WTC11 (cell line): ENCODE measurements at places on chromosomes 3 and 15.

DNA sequence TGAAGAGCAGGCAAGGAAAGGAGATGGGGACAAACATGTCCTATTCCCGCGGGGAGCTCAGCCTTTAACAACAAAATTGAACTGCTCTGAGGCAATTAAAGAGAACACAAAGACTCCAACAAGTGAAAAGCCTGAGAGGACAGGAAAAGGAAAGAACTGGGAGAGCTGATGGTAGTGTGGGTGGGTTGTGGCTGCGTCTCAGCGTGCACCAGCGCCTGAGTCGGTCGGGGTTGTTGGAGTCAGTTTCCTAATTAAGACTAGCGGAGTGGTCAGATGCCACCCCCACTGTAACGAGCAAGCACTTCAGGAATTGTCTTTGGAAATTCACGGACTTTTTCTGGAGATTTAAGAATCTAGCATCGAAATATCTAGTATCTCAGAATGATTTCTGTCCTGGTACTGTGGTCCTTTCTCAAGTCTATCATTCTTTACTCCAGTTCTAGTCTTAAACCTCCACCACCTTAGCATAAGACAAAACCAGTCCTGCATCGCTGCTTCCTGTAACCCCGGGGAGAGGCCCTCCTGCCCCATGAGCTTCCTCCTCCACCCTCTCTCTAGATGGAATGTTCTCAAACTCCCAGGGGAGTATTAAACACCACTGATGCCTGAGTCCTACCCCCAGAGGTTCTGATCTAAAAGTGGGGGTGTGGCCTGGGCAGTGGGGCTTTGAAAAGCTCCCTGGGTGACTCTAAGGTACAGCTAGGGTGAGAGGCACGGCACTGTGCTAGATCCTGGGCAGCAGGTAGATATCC is 104.0 kb downstream of the CYP19A1 start:
- H3K27me3 ChIP-seq = no peaks in the 10 kb centered on the region
- no peak overlapping the region for H3K4me3 ChIP-seq
- H3K27ac ChIP-seq = peak overlapping the region; percentile 26; the same call in 1 of the 2 replicates
- peaks cover 41% of the 10 kb centered on the region for H3K4me1 ChIP-seq
- H3K36me3 ChIP-seq = no peaks in the 10 kb centered on the region
- no peak for DNase-seq

- peaks cover 4% of the 10 kb centered on the region; the same call in 1 of the 2 replicates for H3K36me3 ChIP-seq
- H3K27ac ChIP-seq = peak overlapping the region; percentile 85
- no peaks in the 10 kb centered on the region for H3K27me3 ChIP-seq
- peaks cover 76% of the 10 kb centered on the region for H3K4me1 ChIP-seq
- no peak for DNase-seq
These were observed 12.6 kb downstream of the OSBPL10 start for GRCh38 chr3:31968369-31968926.

DNA sequence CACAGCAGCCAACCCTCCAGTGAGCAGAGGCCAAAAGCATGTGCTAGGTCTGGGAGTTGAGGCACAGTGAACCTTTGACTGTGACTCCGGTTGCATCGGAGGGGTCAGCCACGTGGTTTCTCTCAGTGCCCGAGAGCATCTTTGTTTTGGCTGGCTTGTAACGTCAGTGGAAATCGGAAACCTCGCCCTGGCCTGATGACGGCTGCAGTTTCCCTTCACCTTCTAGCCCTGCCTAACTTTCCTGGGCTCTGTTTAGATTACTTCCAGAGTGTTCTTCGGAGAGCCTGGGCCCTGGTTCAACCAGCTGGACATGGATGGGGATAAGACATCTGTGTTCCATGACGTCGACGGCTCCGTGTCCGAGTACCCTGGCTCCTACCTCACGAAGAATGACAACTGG is 56.6 kb downstream of the MESD start:
- no peak for DNase-seq
- peaks cover 4% of the 10 kb centered on the region; the same call in 1 of the 2 replicates for H3K36me3 ChIP-seq
- H3K4me1 ChIP-seq = peaks cover 7% of the 10 kb centered on the region
- no peak overlapping the region for H3K27ac ChIP-seq
- no peak overlapping the region for H3K4me3 ChIP-seq

GRCh38 chr15:74200412-74200815 is 2.2 kb downstream of the STRA6 start:
- peaks cover 58% of the 10 kb centered on the region for H3K4me1 ChIP-seq
- no peak overlapping the region for H3K27ac ChIP-seq
- no peak overlapping the region for H3K4me3 ChIP-seq
- H3K36me3 ChIP-seq = 0 out of 2 replicates have a peak, but pooled peaks cover 3% of the 10 kb centered on the region
- DNase-seq = no peak
- H3K27me3 ChIP-seq = peaks cover 14% of the 10 kb centered on the region

DNA sequence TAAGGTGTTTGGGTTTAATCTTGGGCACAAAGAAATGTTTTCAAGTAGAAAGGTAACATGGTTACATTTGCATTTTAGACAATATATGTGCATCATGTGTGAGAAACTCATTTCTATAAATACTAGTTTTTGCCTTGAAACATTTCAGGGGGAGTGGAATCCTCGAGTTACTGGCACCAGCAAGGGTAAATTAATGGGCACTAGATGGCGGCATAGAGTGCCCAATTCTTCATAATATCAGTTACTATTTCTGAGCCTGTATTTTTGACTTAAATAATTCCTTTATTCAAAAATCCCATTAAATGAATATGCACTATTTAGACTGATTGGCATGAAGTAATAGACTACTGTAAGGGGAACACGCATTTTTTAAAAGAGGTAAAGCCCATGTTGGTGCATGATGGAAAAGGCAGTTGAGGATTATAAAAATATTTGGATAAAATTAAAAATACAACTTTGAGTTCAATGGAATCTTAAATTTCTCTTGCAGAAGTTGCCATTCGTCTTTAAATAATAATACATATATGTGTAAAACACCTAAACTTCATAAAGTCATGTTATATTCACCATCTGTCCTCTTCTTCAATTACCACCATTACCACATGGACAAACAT is 106.3 kb downstream of the ZBTB20 start:
- peaks cover 8% of the 10 kb centered on the region; the same call in 1 of the 2 replicates for H3K4me1 ChIP-seq
- no peaks in the 10 kb centered on the region for H3K36me3 ChIP-seq
- no peak overlapping the region for H3K27ac ChIP-seq

GRCh38 chr15:84961707-84962106 is 19.9 kb upstream of the PDE8A start:
- no peak for DNase-seq
- peaks cover 30% of the 10 kb centered on the region for H3K4me1 ChIP-seq
- 0 out of 2 replicates have a peak overlapping the region, but pooled peaks have one; percentile 38 for H3K27ac ChIP-seq
- no peak overlapping the region for H3K4me3 ChIP-seq
- no peaks in the 10 kb centered on the region for H3K27me3 ChIP-seq

GRCh38 chr3:110521019-110521418 is 550.6 kb upstream of the NECTIN3 start:
- H3K4me3 ChIP-seq = no peak overlapping the region
- peaks cover 23% of the 10 kb centered on the region for H3K36me3 ChIP-seq
- H3K27me3 ChIP-seq = no peaks in the 10 kb centered on the region
- H3K4me1 ChIP-seq = peaks cover 8% of the 10 kb centered on the region
- no peak overlapping the region for H3K27ac ChIP-seq
- DNase-seq = no peak

GRCh38 chr3:134911586-134912548 is 116.8 kb downstream of the EPHB1 start:
- H3K27ac ChIP-seq = no peak overlapping the region
- peaks cover 3% of the 10 kb centered on the region; the same call in 1 of the 2 replicates for H3K36me3 ChIP-seq
- peaks cover 8% of the 10 kb centered on the region; the same call in 1 of the 2 replicates for H3K27me3 ChIP-seq
- peaks cover 3% of the 10 kb centered on the region; the same call in 1 of the 2 replicates for H3K4me1 ChIP-seq
- no peak for DNase-seq

- no peaks in the 10 kb centered on the region for H3K36me3 ChIP-seq
- H3K27ac ChIP-seq = no peak overlapping the region
- peak; percentile 51 for DNase-seq
- H3K4me1 ChIP-seq = peaks cover 8% of the 10 kb centered on the region
These were observed 2.8 kb downstream of the CLSTN2 start for GRCh38 chr3:139937674-139938279.

DNA sequence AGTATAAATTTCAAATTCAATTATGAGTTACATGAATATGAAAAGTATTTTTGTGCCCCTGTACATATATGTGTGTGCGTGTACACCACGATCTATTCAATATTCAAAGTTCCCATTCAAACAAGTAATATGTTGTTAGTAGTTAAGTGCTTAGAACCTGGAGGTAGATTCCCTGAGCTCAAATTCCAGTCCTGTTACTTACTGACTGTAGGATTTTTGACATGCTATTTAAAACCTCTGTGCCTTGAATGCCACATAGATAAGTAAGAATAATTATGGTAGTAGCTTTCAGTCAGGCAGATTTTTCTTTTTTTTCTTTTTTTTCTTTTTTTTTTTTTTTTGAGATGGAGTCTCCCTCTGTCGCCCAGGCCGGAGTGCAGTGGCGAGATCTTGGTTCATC is 53.3 kb upstream of the CMSS1 start:
- no peak overlapping the region for H3K27ac ChIP-seq
- DNase-seq = no peak
- no peak overlapping the region for H3K4me3 ChIP-seq
- H3K27me3 ChIP-seq = no peaks in the 10 kb centered on the region

GRCh38 chr3:168585544-168585943 is 489.8 kb upstream of the GOLIM4 start:
- no peak for DNase-seq
- peaks cover 54% of the 10 kb centered on the region for H3K4me1 ChIP-seq
- H3K27me3 ChIP-seq = no peaks in the 10 kb centered on the region
- H3K27ac ChIP-seq = 0 out of 2 replicates have a peak overlapping the region, but pooled peaks have one; percentile 1

GRCh38 chr3:101453961-101454360 is 59.1 kb downstream of the SENP7 start:
- no peaks in the 10 kb centered on the region for H3K36me3 ChIP-seq
- H3K4me1 ChIP-seq = no peaks in the 10 kb centered on the region
- H3K4me3 ChIP-seq = no peak overlapping the region
- no peaks in the 10 kb centered on the region for H3K27me3 ChIP-seq
- no peak overlapping the region for H3K27ac ChIP-seq

DNA sequence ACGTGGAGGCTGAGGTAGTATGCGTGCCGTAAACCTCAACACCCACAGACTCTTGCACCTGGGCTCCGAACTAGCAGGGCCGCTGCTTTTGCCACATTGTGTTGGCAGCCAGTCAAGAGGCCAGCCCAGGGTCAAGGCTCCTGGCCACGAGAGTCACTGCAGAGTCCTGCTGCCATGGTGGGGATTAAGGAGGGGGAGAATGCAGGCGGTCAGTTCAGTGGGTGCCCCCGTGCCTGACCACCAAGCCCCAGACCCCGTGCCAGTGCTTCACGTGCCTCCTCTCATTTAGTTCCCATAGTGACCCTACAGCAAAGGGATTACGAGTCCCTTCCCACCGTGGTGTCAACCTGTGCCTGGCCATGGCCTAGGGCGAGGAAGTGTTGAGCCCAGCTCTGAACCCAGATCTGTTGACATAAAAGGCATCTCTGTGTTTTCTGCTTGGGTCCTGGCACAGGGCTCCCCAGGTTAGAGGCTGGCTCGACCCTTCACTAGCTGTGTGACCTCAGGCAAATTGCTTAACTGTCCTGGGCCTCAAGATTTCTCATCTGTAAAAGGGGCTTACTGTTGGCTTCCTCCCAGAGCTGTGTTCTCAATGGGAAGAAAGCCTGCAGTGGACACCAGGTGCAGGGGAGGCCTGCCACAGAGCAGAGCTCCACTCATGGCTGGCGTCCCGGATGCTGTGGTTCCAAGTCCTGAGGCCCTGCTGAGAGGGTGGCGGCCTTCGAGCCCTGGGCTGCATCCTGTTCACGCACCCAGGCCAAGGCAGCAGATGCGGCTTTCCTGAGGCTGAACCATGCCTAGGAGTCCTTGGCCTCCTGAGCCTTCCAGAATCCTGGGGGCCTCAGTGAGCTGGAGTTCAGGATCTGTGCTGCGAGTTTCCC is 32.8 kb downstream of the FBLN2 start:
- DNase-seq = peak; percentile 8
- H3K4me1 ChIP-seq = peaks cover 3% of the 10 kb centered on the region; the same call in 1 of the 2 replicates
- H3K36me3 ChIP-seq = no peaks in the 10 kb centered on the region
- H3K27ac ChIP-seq = no peak overlapping the region

GRCh38 chr15:69346112-69346511 is 47.4 kb downstream of the PAQR5 start:
- H3K27me3 ChIP-seq = no peaks in the 10 kb centered on the region
- no peaks in the 10 kb centered on the region for H3K36me3 ChIP-seq
- H3K4me3 ChIP-seq = no peak overlapping the region
- H3K4me1 ChIP-seq = peaks cover 28% of the 10 kb centered on the region

- H3K4me3 ChIP-seq = no peak overlapping the region
- H3K4me1 ChIP-seq = peaks cover 3% of the 10 kb centered on the region
- H3K36me3 ChIP-seq = no peaks in the 10 kb centered on the region; the same call in 1 of the 2 replicates
- H3K27me3 ChIP-seq = no peaks in the 10 kb centered on the region
These were observed 76.6 kb downstream of the IL12A start for GRCh38 chr3:160065282-160065681.

GRCh38 chr3:196518966-196519717 is 4.0 kb upstream of the SMCO1 start:
- H3K4me1 ChIP-seq = peaks cover 8% of the 10 kb centered on the region
- peak; percentile 80 for DNase-seq
- peaks cover 18% of the 10 kb centered on the region for H3K27me3 ChIP-seq
- peaks cover 51% of the 10 kb centered on the region for H3K36me3 ChIP-seq

GRCh38 chr3:28595372-28595771 is 246.7 kb upstream of the AZI2 start:
- no peak overlapping the region for H3K27ac ChIP-seq
- no peaks in the 10 kb centered on the region for H3K27me3 ChIP-seq
- H3K4me1 ChIP-seq = peaks cover 19% of the 10 kb centered on the region
- no peak overlapping the region for H3K4me3 ChIP-seq
- H3K36me3 ChIP-seq = no peaks in the 10 kb centered on the region

DNA sequence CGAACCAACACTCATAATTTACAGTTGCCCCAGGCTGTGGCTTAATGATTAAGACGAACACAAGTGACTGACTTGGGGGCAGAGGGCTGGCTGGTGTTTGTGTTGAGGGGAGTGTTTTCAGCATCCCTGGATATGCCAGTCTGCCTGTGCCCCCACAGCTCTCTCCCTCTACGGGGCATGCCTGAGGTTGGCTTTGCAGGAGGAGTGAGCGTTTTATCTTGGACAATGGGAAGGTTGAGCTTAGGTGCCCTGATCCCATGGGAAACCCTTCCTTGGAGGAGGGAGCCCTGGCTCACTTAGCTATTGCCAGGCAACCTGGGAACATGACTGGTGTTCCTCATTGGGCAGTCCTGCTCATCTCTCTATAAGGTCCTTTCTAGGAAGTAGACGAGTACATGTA is 17.6 kb downstream of the FAM107A start:
- peaks cover 2% of the 10 kb centered on the region; the same call in 1 of the 2 replicates for H3K36me3 ChIP-seq
- peaks cover 36% of the 10 kb centered on the region for H3K4me1 ChIP-seq
- H3K27ac ChIP-seq = peak overlapping the region; percentile 9; the same call in 1 of the 2 replicates
- no peak for DNase-seq
- H3K27me3 ChIP-seq = no peaks in the 10 kb centered on the region; the same call in 1 of the 2 replicates
- no peak overlapping the region for H3K4me3 ChIP-seq

GRCh38 chr15:70259640-70260508 is 162.2 kb upstream of the TLE3 start:
- no peaks in the 10 kb centered on the region for H3K36me3 ChIP-seq
- no peak overlapping the region for H3K4me3 ChIP-seq
- H3K27me3 ChIP-seq = no peaks in the 10 kb centered on the region
- peaks cover 18% of the 10 kb centered on the region for H3K4me1 ChIP-seq

GRCh38 chr3:147030274-147030673 is 376.1 kb downstream of the ZIC4 start:
- H3K36me3 ChIP-seq = peaks cover 10% of the 10 kb centered on the region
- H3K4me1 ChIP-seq = no peaks in the 10 kb centered on the region
- H3K27me3 ChIP-seq = no peaks in the 10 kb centered on the region
- no peak overlapping the region for H3K27ac ChIP-seq
- DNase-seq = no peak
- no peak overlapping the region for H3K4me3 ChIP-seq

GRCh38 chr3:98650971-98651779 is 57.8 kb upstream of the CPOX start:
- H3K27ac ChIP-seq = no peak overlapping the region
- H3K27me3 ChIP-seq = no peaks in the 10 kb centered on the region
- no peaks in the 10 kb centered on the region for H3K36me3 ChIP-seq
